Left colon (tissue), 2 donors: ENCODE measurements at places on chromosomes 6 and 20. TPM values are rescaled to one million over a fixed set of nuclear protein-coding genes. Genes with fewer than 3 reads are reported as not detected.

MUC21 gene
- not detected for total RNA-seq

DNA sequence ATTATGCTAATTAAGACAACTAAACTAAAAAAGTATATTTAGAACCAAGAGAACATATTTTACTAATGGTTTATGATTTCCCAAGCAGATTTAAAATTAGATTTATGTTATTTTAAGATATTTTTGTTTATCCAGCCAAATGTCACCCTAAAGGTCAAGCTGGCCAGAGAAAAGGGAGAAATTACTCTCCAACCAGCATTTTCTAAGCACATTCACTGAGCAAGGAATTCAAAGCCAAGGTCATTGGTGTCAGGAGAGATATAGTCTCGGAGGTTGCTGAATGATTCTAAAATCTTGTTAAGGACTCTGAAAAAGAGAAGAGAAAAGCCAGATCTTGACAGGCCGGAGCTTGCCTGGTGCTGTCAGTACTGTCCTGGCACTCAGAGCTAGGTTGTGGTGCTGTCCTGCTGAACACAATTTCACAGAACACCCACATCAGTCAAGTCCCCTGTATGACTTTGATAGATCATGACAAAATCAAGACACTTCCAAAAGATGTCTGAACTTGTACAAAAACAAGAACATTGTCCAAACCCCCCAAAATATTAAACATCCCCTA, 222.3 kb upstream of the SMLR1 start:
- no peak for DNase-seq

DNA sequence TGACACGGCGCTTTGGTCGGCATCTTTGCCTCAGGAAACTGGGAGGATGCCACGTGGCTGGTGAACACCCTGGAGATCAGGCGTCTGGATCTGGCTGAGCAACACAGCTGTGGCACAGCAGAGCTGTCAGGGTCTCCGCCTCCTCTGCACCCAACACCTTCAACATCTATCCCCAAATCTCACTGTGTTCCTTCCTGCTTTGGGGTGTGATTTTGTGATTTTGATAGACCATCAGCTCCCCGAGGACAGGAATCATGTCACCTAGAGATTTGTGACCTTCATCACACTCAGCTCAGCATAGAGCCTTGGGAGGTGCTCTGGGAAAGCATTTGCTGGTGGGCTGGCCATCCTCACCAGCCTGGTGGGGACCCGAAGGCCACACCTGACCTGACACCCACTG, 203.7 kb upstream of the FOXQ1 start:
- no peak for DNase-seq

- DNase-seq = no peak
Measured at GRCh38 chr6:13466304-13467215, 20.8 kb downstream of the GFOD1 start.

GRCh38 chr6:168221000-168221399, 98.6 kb downstream of the DACT2 start:
- DNase-seq = no peak

- no peak for DNase-seq
Measured at GRCh38 chr6:32116674-32117073, 7.5 kb upstream of the TNXB start.

TCF21 gene
- 2.3 TPM for total RNA-seq

DNA sequence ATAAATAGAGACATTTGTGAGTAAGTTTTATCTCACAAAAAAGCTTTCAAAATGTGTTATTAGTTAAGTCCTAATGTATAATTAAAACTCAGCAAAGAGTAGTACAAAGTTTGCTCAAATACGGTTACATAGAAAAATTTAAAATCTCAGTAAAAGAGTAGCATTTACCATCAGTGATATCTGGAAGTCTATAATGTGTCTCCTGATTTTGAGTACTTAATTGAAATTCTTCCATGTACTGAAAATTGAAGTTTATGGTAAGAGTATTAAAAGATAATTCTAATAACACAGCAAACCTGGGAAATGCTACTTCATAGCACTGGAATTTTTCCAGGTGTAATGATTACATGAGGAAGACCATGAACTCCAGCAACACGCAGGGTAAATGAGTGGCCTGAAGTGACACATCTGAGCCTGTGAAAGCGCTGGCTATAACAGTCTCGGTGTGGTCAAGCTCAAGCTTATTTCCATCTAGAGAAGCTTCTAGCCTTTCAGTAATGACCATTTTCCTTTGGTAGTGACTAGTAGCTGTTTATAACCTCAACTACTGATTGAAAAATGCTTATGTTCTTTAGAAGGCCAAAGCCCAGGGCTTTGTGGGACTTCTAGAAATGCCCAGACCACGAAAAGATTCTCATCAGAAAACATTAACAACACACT, 203.2 kb downstream of the ISM1 start:
- DNase-seq = no peak

SLC17A9 gene
- total RNA-seq = 28.1 TPM

DNA sequence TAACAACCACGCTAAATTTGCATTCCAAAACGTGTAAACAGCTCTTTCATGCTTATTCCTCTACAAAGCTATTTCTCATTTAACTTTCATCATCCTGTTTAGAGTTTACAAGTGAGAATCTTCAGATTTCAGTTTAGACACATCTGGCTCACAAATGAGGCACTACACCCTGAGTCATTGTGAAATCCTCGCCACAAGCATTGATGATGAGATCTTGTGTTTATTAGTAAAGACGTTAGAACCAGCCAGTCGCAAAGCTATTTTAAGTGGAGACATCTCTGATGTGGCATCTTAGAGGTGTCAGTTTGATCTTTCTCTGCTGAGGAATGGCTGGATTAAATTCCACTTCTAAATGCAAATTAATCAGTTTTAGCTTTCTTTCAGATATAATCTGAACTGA, 8.3 kb upstream of the ISM1 start:
- DNase-seq = no peak

DNA sequence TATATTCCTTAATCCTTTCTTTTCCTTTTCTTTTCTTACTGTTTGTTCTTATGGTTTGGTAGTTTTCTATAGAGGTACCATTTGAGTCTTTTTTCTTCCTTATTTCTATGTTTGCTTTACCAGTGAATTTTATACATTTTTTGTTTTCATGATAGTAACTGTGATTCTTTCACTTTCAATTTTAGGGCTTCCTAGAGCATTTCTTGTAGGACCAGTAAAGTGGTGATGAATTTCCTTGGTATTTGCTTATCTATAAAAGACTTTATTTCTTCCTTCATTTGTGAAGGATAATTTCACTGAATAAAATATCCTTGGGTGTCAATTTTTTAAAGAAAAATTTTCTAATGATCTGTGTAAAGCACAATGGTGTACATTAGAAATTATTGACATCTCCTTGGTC, 637.4 kb downstream of the CD109 start:
- DNase-seq = no peak

GRCh38 chr6:15535495-15536197, 127.2 kb downstream of the DTNBP1 start:
- DNase-seq = no peak

GRCh38 chr6:147979966-147980365, 362.7 kb upstream of the SASH1 start:
- no peak for DNase-seq

CSNK2B gene
- total RNA-seq = 137 TPM

- no peak for DNase-seq
Measured at GRCh38 chr6:111927321-111927720, 54.1 kb upstream of the FYN start.

DNA sequence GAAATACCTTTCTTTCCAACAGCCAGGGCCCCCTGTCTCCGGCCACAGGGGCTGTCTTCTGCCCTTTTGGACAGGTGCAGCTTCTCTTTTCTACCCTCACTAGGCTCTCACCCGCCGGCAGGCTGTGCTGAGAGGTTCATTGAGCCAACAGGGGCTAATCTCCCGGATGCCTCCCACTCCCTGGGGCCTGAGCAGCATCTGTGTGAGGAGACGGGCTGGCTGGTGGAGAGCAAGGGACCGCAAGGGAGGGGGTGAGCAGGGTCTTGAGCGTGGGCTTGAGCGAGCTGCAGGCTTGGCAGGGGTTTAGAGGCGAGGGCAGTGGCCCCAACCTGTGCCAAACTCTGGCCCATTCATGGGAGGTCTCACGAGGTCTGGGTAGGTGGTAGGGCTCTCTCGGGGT, 56.5 kb upstream of the CST7 start:
- no peak for DNase-seq

GRCh38 chr6:111573892-111574797, 31.5 kb downstream of the TRAF3IP2 start:
- DNase-seq = no peak

DNA sequence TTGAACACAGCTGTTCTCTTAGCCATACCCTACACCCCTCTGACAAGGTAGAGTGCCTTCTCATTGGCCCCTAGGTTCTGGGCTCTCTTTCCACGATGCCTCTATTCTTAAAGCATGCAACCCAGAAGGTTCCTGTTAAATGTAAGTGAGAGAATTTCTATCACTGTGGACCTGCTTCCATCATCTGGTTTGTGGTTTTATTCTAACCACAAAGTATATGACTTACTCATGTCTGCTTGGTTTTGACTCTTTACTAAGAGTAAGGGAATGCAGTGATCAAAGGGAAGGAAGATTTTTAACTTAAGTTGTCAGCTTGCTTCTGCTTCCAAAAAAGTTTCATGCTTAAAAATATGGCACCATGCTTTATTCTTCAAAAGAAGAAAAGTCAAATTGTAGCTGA, 80.2 kb downstream of the ANKEF1 start:
- no peak for DNase-seq

DNA sequence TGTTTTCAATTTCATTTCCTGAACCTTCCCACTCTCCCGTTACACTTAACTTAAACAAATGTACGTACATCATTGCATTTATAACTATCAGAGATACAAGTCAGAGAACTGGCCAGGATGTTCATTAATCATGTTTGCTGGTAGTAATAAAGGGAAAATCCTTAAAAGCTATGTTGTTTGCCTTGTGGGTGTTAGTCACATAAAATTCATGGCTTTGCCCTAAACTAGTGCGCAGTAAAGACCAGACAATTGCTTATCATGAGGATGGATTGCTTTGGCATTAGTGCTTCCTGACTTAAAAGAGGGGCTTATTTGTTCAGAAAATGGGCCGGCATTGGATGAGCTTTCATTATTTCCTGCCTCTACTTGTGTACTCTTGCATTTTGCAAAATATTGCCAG, 1037.3 kb upstream of the FLRT3 start:
- DNase-seq = no peak

HSPA12B gene
- total RNA-seq = 2.3 TPM

- no peak for DNase-seq
Measured at GRCh38 chr6:6248651-6249050, 71.8 kb downstream of the F13A1 start.

GRCh38 chr6:107237992-107238660, 122.8 kb upstream of the BEND3 start:
- DNase-seq = no peak

SEL1L2 gene
- not detected for total RNA-seq

DNA sequence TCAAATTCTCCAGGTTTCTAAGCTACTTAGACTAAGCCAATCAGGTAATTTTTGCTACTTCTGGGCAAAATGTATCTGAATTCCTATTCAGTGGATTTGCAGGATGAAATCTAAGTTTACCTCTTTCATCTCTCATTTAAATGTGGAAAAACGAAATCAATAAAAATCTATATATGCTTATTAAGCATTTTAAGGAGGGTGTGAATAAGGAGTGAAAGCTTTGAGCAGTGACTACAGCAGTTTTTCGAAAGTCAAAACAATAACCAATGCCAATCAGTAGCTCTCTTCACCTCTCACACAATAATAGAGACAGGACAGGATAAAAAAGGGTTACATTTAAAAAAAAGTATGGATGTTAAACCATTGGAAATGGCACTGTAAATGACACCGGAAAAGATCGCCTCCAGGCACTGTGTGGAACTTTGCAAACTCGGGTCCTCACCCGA, 476 bp upstream of the BCKDHB start:
- DNase-seq = no peak

KIAA0408 gene
- 6.5 TPM for total RNA-seq

MEA1 gene
- total RNA-seq = 35.8 TPM

DNA sequence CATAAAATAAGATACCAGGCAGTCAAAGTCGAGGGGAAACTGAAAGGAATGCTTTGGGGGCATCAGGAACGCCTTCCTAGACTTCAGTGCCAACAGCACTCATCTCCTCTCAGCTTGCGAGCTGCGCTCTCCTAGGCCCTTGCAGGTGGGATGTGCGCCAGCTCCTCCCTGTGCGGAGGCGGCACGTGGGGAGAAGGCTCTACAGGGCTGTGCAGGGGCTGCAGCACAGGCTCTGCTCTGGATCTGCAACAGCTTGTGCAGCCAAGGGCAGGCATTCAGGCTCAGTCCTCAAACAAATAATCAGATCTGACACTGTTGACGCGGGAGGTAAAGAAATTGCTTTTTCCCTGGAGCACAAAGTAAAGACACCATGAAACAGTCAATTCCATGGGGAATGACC, 144.8 kb downstream of the TTLL2 start:
- DNase-seq = no peak

PPP1R3G gene
- total RNA-seq = 1.6 TPM

ENPP3 gene
- 16.6 TPM for total RNA-seq

GRCh38 chr20:33817411-33817810, 6.3 kb downstream of the CHMP4B start:
- DNase-seq = no peak

DNA sequence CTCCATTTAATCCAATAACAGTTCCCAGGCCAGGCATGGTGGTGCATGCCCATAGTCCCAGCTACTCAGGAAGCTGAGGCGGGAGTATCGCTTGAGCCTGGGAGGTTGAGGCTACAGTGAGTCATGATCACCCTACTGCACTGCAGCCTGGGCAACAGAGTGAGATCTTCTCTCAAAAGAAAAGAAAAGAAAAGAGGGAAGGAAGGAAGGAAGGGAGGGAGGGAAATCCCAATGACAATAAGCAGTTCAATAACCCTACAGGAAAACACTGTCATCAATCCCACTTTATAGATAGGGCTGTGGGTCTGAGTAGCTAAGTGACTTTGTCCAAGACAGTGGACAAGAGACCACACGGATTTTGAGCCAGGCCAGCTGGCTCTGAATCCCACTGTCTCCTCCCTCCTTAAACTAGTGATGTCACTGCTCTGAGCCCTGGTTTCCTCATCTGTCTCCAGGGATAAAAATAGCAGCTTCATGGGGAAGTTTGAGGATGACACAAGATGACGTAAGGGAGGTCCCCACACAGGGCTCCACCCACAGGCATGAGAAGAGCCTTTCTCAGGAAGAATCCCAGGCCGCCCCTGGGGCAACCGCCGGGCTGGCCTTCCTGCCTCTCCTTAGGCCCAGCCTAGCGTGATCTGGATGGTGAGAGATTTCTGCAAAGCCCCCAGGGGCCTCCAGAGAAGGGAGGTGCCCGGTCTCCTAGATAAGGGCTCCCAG, 7.2 kb upstream of the TRIB3 start:
- no peak for DNase-seq

OPRL1 gene
- total RNA-seq = 0.17 TPM

GRCh38 chr6:141165002-141165665, 967.6 kb upstream of the GJE1 start:
- no peak for DNase-seq
